Purkinje cell (primary cell): ENCODE measurements at places on chromosomes 3 and 15. TPM values are rescaled to one million over a fixed set of nuclear protein-coding genes. Genes with fewer than 3 reads are reported as not detected.

The IQCH gene
- 1.8 and 5.2 TPM in 2 replicates for polyA plus RNA-seq

The RPSA gene
- polyA plus RNA-seq: 204 and 250 TPM in 2 replicates

The CLDN18 gene
- polyA plus RNA-seq: not detected in 2 replicates

The PLSCR5 gene
- polyA plus RNA-seq: not detected in 2 replicates

The ZNF35 gene
- polyA plus RNA-seq: 3.8 and 6.0 TPM in 2 replicates

The MFGE8 gene
- polyA plus RNA-seq: 2.0 TPM in 1 of 2 replicates, not detected in the other

The SOX14 gene
- polyA plus RNA-seq: not detected in 2 replicates

The GHSR gene
- not detected in 2 replicates for polyA plus RNA-seq

The EFCC1 gene
- polyA plus RNA-seq: not detected in 2 replicates

The ILDR1 gene
- not detected in 2 replicates for polyA plus RNA-seq

The WNT7A gene
- 0.69 TPM in 1 of 2 replicates, not detected in the other for polyA plus RNA-seq

The TRPM1 gene
- polyA plus RNA-seq: 0.39 TPM in 1 of 2 replicates, not detected in the other

The SPSB4 gene
- polyA plus RNA-seq: not detected in 2 replicates

The HCLS1 gene
- polyA plus RNA-seq: 0.31 TPM in 1 of 2 replicates, not detected in the other
